ENCODE measurements at places on chromosomes 1 and 21.

- DNase-seq: no peak
Observed at GRCh38 chr1:217230412-217230811, 400.5 kb downstream of the GPATCH2 start.

GRCh38 chr1:46459315-46459714, 30.3 kb upstream of the DMBX1 start:
- DNase-seq: no peak

DNA sequence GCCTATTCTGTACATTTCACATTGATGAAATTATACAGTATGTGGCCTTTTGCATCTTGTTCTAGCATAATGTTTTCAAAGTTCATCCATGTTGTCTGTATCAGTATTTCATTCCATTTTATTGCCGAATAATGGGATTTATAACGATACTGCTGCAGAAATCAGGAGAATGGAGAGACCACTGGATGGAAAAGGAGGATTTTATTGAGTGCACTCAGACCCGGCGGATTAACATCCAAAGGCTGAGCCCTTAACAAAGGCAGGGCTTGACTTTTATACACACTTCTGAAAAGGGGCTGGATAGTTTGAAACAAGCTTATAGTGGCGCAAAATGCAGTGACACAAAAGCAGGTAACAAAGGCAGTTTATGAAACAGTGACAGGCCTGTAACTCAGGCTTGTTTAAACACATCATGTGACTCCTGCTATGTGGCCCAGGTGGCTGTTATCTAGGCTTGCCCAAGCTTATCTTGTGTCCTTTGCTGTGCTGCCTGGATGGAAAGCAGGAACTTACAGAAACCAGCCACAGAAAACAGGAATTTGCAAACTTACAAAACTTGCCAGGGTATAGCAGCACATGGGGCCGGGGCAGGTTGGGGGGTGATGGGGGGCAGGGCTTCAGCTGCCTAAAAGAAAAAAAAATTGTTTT, 32.8 kb upstream of the KCNJ15 start:
- DNase-seq: no peak

DNA sequence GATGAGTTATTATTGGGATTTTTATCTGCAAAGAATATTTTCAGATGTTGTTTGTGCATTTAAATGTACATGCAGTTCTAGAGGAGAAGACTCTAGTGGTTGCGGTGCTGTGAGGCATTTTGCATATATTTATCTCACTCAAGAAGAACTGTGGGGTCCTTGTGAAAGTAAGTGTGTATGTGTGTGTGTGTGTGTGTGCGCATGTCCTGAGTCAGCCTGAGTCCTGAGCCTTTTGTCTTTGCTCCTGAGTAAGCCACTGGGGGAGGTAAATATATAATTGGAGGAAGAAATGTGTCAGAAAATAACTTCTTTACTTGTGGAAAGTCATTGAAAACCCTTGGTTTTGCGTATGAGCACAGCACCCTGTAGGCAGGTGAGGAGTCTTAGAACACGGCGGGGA, 55.6 kb upstream of the CD34 start:
- DNase-seq: no peak

DNA sequence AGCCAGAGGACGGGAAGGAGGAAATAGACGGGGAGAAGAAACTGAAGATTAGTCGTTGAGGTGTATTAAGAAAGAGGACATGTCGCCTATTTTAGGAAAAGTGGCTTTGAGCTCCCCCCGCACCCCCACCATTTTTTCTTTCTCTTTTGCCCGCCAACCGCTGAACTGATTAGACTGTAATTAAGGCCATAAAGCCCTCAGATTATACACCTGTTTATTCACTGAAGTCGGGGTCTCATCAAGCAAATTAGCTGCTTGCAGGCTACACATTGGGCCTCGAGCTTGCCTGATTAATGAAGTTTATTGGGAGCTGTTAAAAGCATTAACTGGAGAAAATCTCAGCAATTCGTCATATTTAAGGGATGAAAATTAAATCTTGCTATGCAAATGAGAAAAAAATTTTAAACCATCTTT, 119.4 kb upstream of the RRP15 start:
- DNase-seq: no peak

- DNase-seq: no peak
Observed at GRCh38 chr21:37606549-37606948, 240.0 kb downstream of the DYRK1A start.

DNA sequence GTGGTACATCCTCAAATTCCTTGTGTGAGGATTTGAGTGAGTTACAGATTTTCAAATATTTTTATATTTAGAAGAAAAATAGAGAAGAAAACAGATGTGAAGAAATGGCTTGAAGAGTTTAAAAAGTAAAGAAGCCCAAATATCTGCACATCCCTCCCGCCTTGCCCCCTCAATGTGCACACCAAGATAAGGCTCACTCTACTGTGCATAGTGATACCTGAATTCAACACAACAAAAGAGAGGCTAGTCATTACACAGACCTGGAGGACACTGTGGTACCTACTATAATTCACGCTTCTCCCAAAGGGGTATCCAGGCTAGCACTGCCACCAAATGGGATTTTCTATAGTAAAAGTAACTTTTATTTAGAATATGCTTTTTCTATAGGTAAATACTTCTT, 44.0 kb upstream of the SYT2 start:
- DNase-seq: no peak

DNA sequence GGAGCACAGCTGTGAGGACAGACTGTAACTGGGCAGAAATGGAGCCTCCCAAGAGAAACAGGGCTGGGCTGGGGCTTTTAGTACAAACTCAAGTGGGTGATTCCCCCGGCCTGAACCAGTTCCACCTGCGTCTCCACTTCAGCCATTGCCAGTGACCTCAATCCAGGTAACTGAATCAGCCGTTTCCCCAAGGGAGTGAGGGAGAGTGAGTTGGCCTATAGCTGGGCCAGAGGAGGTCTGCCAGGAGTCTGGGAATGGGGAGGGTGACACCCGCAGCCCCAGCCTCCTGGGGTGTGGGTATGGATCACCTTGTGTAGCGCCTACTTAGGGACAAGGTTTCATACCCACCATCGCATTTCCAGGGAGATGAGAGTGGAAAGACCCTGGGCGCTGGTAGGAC, 8.5 kb downstream of the SLC26A9 start:
- no peak for DNase-seq

- no peak for DNase-seq
Observed at GRCh38 chr1:14881775-14882672, 271.5 kb upstream of the TMEM51 start.

- DNase-seq: no peak
Observed at GRCh38 chr21:35257413-35257812, 208.3 kb upstream of the RUNX1 start.

GRCh38 chr1:181559142-181559541, 75.8 kb downstream of the CACNA1E start:
- DNase-seq: no peak

- no peak for DNase-seq
Observed at GRCh38 chr1:109788695-109789521, 25.2 kb upstream of the EPS8L3 start.

- DNase-seq: no peak
Observed at GRCh38 chr1:197660389-197660788, 114.9 kb downstream of the DENND1B start.

GRCh38 chr1:197862671-197863070, 39.8 kb upstream of the C1orf53 start:
- no peak for DNase-seq

GRCh38 chr1:10694274-10694632, 102.2 kb downstream of the CASZ1 start:
- no peak for DNase-seq

DNA sequence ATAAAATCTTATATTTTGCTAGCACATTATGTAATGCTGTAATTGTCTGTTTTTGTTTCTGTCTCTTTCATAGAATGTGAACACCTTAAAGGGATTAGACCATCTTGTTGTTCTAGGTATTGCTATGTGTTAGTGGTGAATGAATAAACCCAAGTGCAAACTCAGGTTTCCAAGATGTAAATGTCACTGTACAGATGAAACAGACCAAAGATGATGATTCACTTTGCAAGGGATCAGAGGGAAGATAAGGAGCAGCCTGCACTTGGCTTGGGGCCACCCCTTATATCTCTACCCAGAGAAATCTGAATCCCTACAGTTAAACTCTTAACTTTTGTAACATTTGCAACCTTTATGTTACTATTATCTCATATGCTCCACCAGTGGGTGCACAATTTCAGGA, 25.4 kb downstream of the UROD start:
- DNase-seq: no peak

Data from right renal pelvis (tissue), 4 donors.